ENCODE measurements at places on chromosomes 13 and 19.

DNA sequence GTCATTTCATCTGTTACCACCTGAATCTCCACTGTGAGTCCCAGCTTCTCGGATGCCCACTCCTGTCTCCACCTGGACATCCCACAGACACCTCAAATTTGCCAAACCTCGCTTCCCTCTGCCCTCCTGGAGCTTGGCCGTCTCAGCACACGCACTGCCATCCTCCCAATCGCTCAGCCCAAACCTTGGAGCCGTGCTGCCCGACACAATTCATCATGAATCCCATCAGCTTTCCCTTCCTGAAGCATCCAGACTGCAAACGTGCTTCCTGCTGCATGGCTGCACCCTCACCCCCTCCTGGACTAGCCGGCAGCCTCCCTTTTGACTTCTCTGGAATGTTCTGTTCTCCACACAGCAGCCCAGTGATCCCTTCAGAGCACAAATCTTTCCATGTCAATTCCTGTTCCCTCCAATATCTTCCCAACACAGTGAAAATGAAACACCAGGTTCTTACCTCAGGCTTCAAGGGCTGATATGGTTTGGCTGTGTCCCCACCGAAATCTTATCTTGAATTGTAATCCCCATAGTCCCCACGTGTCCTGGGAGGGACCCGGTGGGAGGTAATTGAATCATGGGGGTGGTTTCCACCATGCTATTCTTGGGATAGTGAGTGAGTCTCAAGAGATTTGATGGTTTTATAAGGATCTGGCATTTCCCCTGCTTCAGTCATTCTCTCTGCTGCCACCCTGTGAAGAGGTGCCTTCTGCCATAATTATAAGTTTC, 1.1 kb upstream of the PROZ start:
- DNase-seq, result peak; percentile 20

DNA sequence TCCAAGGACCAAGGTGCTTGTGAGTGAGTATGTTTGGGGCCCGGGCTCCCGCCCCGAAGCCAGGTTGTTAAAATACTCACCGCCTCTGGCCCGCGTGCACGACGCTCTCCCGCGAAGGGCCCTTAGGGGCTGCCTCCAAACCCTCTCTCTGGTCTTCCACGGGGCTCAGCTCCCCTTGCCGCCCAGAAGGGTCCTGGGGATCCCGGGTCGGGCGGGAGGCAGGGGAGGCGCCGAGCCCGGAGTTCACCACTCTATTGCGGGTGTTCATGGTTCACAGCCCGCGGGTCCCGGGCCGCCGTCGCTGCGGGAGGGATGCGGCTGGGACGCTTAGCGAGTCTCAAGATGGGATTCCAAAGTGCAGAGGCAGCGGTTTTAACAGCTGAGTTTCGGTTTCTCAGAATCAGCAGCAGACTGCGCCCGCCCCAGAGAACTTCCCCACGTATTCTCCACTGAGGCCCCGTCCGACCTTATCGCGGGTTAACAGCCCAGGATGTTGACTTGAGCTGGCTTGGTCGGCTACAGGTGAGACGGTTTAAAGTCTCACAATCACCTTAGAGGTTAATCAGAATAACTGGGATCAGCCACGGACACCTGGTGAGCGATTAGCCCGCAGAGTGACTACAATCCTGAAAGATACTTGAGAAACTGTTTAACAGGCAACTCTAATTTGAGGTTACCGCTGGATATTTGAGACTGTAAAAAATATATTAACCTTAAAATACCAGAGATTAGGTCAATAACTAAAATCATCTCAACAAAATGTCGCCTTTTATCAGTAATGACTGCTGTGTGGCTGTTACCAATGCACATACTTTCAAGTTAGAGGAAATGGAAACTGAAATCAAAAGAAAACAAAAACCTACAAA, at the start of gene EPSTI1:
Gene EPSTI1, minus strand, starts transcription at position 344 of the 866 bp plus-strand sequence. Its CDS starts 76 bp downstream, at position 268.
- peak; percentile 60 for DNase-seq

DNA sequence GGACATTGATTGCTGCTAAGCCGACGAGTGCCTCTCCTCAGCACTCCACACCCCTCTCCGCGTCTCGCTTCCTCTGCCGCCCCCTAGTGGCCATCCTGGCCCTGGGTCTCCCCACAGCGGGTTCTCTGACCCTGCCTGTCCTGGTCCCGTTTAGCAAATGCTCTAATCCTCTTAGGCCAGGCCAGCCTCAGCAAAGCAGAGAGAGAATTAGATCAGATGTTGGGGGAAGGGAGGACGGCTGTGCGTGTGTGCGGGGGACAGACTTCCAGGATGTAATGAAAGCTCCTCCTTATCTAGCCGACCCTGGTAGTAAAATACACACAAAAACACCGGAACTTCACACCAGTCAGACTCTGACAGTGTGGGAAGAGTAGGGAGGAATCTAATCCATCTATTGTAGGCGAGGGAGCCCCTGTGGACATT, 4.5 kb downstream of the TPRX2 start:
- DNase-seq, result peak; percentile 95

- DNase-seq, result peak; percentile 91
These were observed 8.7 kb downstream of the GPX4 start for GRCh38 chr19:1112268-1113029.

All from H9 (cell line).